CD4-positive, alpha-beta T cell treated with Interleukin-15 for 4 hours (primary cell): ENCODE measurements at places on chromosomes 6 and 20.

GRCh38 chr6:127436578-127437110, 22.5 kb downstream of the KIAA0408 start:
- no peak for DNase-seq

DNA sequence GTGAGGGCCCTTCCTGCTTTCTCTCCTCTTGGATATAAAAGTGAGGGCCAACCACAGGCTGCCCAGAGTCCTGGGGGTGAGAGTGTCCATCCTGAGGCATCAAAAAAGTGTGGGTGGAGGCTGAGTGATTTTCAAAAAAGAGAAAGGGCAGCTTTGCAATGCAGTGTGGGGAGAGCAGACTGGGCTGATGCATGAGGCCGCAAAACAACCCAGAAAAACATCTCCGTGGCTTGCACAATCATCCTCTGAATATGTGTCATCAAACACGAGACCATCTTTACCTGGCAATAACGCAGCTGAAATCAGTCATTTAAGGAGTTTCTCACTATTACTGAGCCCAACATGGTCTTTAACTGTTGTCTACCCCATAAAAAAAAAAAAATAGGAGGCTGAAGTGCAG, 191.2 kb upstream of the SOX4 start:
- DNase-seq = no peak

- DNase-seq = no peak
Measured at GRCh38 chr20:1345030-1345755, 16.3 kb upstream of the SDCBP2 start.

- no peak for DNase-seq
Measured at GRCh38 chr6:170080169-170080827, 210.6 kb downstream of the DLL1 start.

GRCh38 chr6:98593676-98594075, 240.7 kb upstream of the POU3F2 start:
- no peak for DNase-seq

GRCh38 chr6:75334266-75335040, 49.9 kb upstream of the TMEM30A start:
- no peak for DNase-seq

- DNase-seq = no peak
Measured at GRCh38 chr6:1904466-1904799, 294.7 kb downstream of the FOXC1 start.

DNA sequence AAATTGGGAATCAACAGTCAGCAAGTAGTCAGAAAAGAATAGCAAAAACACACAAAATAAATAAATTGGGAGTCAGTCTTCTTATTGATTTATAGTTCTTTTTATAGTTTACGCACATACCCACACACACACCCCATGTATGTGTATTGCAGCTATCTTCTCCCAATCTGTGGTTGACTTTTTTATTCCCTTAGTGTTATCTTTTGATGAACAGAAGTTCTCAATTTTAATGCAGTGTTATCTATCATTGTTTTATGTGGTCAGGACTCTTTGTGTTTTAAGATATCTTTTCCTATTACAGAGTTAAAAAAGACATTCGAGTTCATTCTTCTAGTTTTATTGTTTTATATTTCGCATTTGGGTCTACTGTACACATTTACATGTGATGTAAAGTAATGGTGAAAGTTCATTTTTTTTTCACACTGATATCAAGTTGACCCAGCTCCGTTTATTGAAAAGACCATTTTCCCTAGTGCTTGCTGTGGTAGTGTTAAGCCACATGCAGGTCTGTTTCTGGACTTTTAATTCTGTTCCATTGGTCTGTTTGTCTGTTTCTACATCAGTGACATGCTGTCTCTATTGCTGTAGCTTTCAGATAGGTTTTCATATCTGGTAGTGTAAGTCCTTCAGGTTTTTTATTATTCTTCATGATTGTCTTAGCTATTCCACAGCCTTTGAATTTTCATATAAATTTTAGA, 78.4 kb downstream of the ZFAND3 start:
- DNase-seq = no peak

DNA sequence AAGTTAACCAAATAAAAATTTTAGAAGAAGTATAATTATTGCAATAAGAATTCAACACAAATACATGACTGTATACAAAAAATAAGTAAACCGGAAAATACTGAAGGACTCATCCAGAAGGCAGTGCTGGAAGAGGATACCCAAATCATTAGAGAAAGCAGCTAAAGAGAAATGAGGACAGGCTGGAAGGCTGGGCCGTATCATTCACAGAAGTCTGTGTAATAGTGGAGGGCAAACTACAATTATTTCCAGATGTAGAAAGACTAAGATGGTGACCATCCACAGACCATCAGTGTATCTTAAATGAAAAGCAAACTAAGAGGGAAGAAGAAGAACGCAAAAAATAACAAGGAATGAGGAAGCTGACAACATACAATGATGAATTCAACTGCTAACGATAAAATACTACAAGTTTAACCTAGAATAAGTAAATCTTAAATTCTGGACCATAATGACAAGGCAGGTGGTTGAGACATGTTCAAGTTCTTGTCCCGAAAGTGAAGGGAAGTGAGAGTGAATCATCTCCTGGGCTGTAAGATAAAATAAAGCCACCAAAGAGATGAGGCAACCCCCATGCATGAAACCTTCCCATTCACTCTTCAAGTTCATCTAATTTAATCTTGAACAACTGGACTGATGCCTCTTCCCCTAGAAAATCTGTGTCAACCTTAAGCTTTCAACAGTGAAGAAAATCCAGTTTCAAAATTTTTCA, 71.5 kb downstream of the SLC23A2 start:
- no peak for DNase-seq

- DNase-seq = no peak
Measured at GRCh38 chr6:11423667-11424066, 113.9 kb upstream of the TMEM170B start.

- no peak for DNase-seq
Measured at GRCh38 chr6:28280595-28281287, 631 bp upstream of the PGBD1 start.

DNA sequence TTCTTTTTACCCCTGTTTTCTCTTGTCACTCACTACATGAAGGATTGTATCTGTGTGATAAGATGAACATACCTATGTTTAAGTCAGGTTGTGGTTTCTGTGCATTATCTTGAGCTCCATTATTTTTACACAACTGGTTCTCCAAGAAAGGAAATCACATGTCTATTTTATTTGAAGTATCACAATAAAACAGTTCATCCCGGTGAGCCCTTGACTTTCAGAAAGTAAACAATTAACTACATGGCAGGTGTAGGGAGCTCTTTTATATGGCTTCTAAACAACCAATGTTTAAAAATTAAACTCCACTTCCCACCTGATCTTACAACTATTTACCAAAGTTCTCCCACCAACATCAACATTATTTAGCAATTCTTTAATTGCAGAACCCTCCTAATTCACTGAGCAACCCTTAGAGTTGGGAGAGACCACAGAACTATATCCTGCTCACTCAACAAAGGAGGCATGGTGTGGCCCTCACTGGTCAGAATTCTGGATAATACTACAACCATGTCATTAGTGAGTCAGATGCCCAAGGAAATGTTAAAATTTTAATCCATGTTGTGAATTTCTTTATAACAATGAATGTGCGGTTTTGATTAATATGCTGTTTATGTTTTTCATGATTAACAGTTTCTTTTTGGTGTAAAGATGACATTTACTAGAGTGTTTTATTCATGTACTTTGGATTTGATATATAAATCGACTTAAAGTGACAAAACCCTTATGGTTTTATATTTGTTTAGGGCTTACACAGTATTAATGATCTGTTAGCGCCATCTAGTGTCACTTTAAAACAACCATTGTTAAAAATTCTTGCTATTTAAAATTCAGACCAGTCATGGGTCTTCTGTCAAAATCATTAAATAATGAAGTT, 50.0 kb upstream of the SCGN start:
- peak; percentile 28 for DNase-seq

- DNase-seq = peak; percentile 59
Measured at GRCh38 chr6:32255199-32256153, 31.6 kb upstream of the NOTCH4 start.
